Tibial nerve (tissue), 4 donors: ENCODE measurements at places on chromosomes 6 and 20. TPM values are rescaled to one million over a fixed set of nuclear protein-coding genes. Genes with fewer than 3 reads are reported as not detected.
A peak's percentile ranks its signal among the peaks of the same experiment; 100 is the strongest.

FOXQ1 gene
- total RNA-seq = not detected

CHMP4B gene
- 93.1 TPM for total RNA-seq

BNIP5 gene
- total RNA-seq = not detected

RGS17 gene
- not detected for total RNA-seq

XKR7 gene
- not detected for total RNA-seq

HUS1B gene
- total RNA-seq = 7.5 TPM

KCNK5 gene
- 18.6 TPM for total RNA-seq

C6orf52 gene
- total RNA-seq = not detected

- peaks cover 8% of the 10 kb centered on the region for H3K4me1 ChIP-seq
- no peak overlapping the region for H3K27ac ChIP-seq
- H3K27me3 ChIP-seq = no peaks in the 10 kb centered on the region
- H3K36me3 ChIP-seq = no peaks in the 10 kb centered on the region
- no peak for DNase-seq
Observed at GRCh38 chr6:140440223-140440835, 1065.9 kb upstream of the CITED2 start.

GRCh38 chr6:44960898-44961297 lies 367.2 kb upstream of the RUNX2 start:
- no peaks in the 10 kb centered on the region for H3K4me1 ChIP-seq
- no peak for DNase-seq
- no peak overlapping the region for H3K27ac ChIP-seq
- no peaks in the 10 kb centered on the region for H3K27me3 ChIP-seq

DNA sequence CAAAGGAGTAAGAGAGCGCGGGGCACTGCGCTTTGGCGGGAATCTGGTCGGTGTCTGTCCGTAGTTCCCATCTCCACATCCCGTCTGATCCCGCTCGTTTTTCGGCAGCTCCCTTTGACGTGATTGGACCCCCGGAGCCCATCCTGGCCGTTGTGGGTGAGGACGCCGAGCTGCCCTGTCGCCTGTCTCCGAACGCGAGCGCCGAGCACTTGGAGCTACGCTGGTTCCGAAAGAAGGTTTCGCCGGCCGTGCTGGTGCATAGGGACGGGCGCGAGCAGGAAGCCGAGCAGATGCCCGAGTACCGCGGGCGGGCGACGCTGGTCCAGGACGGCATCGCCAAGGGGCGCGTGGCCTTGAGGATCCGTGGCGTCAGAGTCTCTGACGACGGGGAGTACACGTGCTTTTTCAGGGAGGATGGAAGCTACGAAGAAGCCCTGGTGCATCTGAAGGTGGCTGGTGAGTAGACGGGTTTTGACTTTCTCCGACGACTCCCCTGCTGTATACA lies 1.4 kb downstream of the BTN1A1 start:
- no peak overlapping the region for H3K27ac ChIP-seq
- peak overlapping the region; percentile 45 for H3K4me3 ChIP-seq
- no peaks in the 10 kb centered on the region for H3K4me1 ChIP-seq
- no peaks in the 10 kb centered on the region for H3K36me3 ChIP-seq
- peaks cover 40% of the 10 kb centered on the region for H3K27me3 ChIP-seq

DNA sequence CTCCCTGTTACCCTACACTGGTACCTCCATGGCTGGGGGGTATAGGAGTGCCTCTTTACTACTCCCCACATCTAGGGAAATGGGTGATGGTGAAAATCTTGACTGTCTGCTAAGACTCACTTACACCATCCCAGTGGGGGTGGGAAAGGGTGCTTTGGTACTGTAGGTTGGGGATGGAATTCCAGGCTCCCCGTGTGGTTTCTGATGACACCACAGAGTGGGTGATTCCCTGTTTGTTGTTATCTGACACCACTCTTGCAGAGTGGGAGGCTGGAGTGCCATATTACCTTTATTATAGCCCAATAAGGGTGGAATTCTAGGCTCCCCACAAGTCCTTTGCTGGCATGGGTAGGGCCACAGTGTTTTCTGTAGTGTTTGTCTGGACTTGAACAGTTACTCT lies 264.6 kb upstream of the MAN1A1 start:
- no peaks in the 10 kb centered on the region for H3K4me1 ChIP-seq
- no peaks in the 10 kb centered on the region for H3K36me3 ChIP-seq

- no peak overlapping the region for H3K27ac ChIP-seq
- H3K36me3 ChIP-seq = no peaks in the 10 kb centered on the region
- no peak for DNase-seq
- H3K4me3 ChIP-seq = no peak overlapping the region
- no peaks in the 10 kb centered on the region for H3K4me1 ChIP-seq
Observed at GRCh38 chr6:111031151-111031550, 49.3 kb downstream of the RPF2 start.

DNA sequence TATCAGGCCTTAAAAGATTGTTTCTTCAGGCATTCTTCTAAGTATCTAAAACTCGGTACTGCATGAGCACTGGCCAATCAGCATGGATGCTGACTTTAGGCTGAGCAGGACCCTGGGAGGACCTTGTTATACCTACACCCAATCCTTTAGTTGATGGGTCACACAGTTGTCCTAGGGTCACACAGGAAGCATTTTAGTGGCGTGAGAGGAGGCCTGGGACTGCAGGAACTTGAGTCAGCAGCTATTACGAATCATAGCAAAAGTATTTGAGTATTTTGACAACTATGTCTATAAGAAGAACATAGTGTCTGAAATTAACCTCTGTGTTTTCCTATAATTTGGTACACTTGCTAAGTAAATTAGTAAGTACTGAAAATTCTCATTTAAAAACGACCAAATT lies 741.4 kb downstream of the HACE1 start:
- no peak overlapping the region for H3K27ac ChIP-seq
- H3K4me3 ChIP-seq = no peak overlapping the region
- H3K4me1 ChIP-seq = no peaks in the 10 kb centered on the region
- H3K27me3 ChIP-seq = no peaks in the 10 kb centered on the region

GRCh38 chr6:32177183-32177787 lies 920 bp upstream of the RNF5 start:
- H3K4me3 ChIP-seq = peak overlapping the region; percentile 67
- no peaks in the 10 kb centered on the region for H3K36me3 ChIP-seq
- no peaks in the 10 kb centered on the region for H3K27me3 ChIP-seq
- peak overlapping the region; percentile 100 for H3K27ac ChIP-seq

DNA sequence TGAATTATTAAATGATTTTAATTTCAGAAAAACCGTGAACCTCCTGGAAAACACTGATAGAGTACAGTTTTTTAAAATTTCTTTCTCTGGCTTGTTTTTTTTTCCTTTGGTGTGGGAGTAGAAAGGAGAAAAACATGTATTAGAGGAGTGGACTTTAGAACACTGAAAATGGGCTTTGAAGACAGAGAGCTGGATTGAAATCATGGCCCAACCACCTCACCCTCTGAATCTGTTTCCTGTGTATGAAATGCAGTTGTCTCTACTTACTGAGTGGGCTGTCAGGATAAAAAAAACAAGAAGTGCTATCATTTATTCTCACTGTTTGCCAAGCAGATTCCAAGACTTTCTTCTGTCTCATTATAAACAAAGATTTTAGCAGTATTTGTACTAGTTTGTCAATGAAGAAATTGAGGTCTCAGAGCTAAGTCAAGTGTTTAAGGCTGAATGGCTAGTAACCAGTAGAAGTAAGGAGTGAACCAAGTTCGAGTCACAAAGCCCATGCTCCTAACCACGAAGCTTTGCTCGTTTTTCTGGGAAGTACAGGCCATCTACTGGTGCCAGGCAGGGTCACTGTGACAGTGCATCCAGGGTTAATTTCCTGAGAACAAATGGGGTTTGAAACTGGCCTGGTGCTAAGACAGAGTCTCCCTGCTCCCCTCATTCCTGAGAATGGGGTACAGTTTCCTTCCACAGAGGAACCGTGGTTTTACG lies 256.4 kb downstream of the TMEM242 start:
- no peaks in the 10 kb centered on the region for H3K27me3 ChIP-seq
- no peak for DNase-seq
- H3K36me3 ChIP-seq = no peaks in the 10 kb centered on the region

DNA sequence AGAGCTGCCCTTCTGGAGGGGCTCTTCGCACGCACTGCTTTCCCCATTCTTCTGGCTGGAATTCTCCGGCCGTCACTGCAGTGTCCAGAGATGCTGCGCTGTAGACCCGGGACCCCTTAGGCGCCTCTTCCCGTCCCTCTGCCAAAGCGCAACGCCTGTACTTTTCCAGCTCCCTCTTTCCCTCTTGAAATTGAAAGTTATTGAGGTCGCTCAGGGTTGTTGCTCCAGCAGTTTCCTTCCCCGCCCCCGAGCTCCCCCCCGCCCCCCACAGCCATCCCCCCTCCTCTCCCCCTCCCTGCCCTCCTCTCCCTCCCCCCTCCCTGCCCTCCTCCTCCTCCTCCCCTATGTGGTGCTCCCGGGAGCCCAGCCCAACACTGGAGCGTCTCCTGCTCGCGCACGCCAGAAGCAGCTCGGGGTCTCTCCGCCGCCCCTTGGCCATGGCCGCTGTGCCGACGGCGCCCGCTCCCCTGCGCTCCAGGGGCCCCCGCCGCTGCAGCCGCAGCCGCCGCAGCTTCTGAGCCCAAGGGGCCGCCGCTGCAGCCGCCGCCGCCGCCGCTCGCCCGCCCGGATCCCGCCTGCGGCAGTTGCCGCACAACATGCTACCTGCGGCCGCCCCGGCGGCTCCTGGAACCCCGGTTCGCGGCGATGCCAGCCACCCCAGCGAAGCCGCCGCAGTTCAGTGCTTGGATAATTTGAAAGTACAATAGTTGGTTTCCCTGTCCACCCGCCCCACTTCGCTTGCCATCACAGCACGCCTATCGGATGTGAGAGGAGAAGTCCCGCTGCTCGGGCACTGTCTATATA lies at the start of gene RSPO3:
Gene RSPO3, plus strand, starts transcription at position 374 of the 804 bp plus-strand sequence. CDS start 522 bp downstream, outside the sequence.
- H3K4me1 ChIP-seq = no peaks in the 10 kb centered on the region
- peak within 1 kb of the TSS; percentile 60 for H3K27ac ChIP-seq
- DNase-seq = peak; percentile 34
- peaks cover 42% of the 10 kb centered on the region for H3K27me3 ChIP-seq

DNA sequence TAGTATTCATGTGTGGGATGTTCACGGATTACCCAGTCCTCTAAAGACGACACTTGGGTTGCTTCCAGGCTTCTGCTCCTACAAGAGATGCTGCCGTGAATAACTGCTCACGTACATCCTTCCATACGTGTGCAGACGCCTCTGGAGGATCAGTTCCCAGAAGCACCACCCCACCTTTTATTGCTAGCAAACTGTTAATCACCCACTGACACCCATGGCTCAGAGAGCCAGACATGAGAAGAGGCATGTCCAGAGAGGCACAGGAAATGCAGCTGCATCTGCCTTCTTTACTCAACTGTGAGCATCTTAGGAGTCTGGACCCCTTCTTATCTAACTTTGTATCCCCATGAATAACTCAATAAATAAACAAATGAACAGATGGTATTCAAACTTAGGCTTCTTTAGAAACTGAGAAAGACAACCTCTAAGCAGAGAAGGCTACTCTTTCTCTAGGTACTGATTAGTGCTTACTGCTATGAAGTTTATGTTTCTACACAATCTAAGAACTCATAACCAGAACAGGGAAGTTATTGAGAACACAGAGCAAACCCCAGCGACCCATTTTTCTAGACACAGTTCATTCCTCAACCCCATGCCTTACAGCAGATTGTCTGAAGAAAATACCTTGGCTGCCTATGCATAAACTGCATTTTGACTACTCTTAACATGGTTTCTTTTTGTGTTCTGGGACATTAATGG lies 228.7 kb upstream of the RREB1 start:
- H3K36me3 ChIP-seq = no peaks in the 10 kb centered on the region
- no peaks in the 10 kb centered on the region for H3K4me1 ChIP-seq
- no peak for DNase-seq
- no peak overlapping the region for H3K27ac ChIP-seq
- H3K4me3 ChIP-seq = no peak overlapping the region
- H3K27me3 ChIP-seq = no peaks in the 10 kb centered on the region

DNA sequence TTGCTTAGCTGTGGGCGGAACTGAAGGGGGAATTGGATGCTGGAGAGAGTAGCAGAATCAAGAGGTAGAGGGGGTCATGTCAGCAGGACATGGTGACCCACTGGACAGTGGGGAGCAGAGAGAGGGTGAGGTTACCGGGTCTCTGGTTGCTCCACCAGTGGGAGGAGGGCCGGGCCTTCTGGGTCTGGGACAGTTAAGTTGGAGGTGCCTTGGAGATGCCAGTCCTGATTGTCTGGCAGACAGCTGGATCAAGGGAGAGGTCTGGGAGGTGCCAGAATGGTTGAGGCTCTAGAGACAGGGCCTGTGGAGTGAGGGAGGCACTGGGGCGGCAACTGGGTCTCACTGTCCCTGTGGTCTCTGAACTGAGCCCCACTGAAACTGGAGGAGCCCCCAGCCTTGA lies 24.6 kb downstream of the MANBAL start:
- DNase-seq = no peak
- peaks cover 58% of the 10 kb centered on the region for H3K4me1 ChIP-seq
- H3K36me3 ChIP-seq = no peaks in the 10 kb centered on the region
- H3K27ac ChIP-seq = peak overlapping the region; percentile 86

- H3K4me1 ChIP-seq = no peaks in the 10 kb centered on the region
- DNase-seq = no peak
- no peak overlapping the region for H3K4me3 ChIP-seq
- H3K36me3 ChIP-seq = peaks cover 93% of the 10 kb centered on the region
Observed at GRCh38 chr20:62892348-62893304, 31.0 kb upstream of the TCFL5 start.

- no peaks in the 10 kb centered on the region for H3K27me3 ChIP-seq
- H3K27ac ChIP-seq = no peak overlapping the region
- no peaks in the 10 kb centered on the region for H3K36me3 ChIP-seq
- no peak for DNase-seq
- H3K4me1 ChIP-seq = peaks cover 34% of the 10 kb centered on the region
Observed at GRCh38 chr6:16671302-16672289, 89.7 kb downstream of the ATXN1 start.

DNA sequence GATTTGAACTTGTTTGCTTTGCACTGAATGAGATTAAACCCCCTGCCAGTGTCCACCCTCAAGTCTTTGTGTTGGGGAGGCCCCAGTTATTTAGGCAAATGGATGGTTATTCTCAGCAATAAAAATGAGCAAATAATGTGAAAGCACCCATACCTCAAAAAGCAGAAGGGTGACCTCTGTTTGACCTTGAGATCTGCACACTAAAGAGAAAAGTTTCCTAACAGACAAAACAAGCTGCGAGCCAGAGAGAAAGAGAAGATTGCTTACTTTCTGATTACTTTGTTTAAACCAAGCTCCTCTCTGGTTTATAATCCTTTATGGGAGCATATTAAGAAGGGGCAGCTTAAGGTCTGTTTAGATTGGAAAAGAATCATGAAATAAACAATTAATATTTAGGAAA lies 30.4 kb upstream of the TRERF1 start:
- no peaks in the 10 kb centered on the region for H3K27me3 ChIP-seq
- H3K36me3 ChIP-seq = no peaks in the 10 kb centered on the region
- H3K4me1 ChIP-seq = no peaks in the 10 kb centered on the region
- no peak overlapping the region for H3K27ac ChIP-seq
- H3K4me3 ChIP-seq = no peak overlapping the region

DNA sequence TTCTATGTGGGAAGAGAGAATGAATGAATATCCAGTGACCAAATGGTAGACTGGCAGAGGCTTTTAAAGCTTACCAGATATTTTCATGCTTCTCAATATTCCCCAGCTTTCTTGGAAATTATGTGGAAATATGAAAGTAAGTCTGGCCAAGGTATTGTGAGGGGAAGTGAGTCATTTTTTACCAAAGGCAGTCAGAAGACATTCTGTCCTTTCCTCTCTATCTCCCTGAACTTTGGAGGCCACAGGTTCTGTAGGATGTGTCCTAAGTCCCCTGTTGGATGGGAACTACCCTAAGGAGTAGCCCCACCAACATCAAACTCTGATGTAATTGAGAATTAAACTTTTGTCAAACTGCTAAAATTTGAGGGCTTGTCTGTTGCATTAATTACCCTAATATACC lies 593.8 kb upstream of the NRSN1 start:
- H3K27ac ChIP-seq = no peak overlapping the region
- no peak overlapping the region for H3K4me3 ChIP-seq
- DNase-seq = no peak
- H3K36me3 ChIP-seq = no peaks in the 10 kb centered on the region
- H3K27me3 ChIP-seq = no peaks in the 10 kb centered on the region

- H3K27ac ChIP-seq = no peak overlapping the region
- H3K27me3 ChIP-seq = no peaks in the 10 kb centered on the region
- no peak for DNase-seq
- no peaks in the 10 kb centered on the region for H3K4me1 ChIP-seq
- no peak overlapping the region for H3K4me3 ChIP-seq
Observed at GRCh38 chr6:4093288-4093687, 14.4 kb upstream of the FAM217A start.
